Activated CD4-positive, alpha-beta T cell treated with anti-CD3 and anti-CD28 coated beads, Interleukin-2, amount 10 ng/mL, durations not matched to agents 7 days and 5 days (primary cell): ENCODE measurements at places on chromosomes 7 and 10.

DNA sequence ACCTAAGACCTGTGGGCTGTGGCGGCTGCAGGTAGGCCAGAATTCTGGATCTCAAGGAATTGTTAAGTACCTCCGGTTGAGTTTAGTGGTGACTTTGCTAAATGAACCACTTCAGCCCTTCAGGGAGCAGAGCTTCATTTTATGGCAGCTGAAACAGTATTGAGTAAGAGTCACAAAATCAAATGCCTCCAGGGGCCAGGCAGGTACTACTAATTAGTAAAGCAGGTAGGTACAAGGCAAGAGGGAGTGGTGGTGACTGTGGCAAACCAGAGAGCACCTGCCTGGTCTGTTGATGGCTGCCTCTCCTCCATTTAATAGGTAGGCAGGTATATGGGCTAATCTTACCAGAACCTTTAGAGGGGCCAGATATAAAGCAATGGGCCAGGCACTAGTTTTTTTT, 118.8 kb downstream of the EMX2 start:
- H3K36me3 ChIP-seq: no peaks in the 10 kb centered on the region
- peaks cover 8% of the 10 kb centered on the region for H3K4me1 ChIP-seq
- no peak overlapping the region for H3K4me3 ChIP-seq
- H3K27ac ChIP-seq: no peak overlapping the region

DNA sequence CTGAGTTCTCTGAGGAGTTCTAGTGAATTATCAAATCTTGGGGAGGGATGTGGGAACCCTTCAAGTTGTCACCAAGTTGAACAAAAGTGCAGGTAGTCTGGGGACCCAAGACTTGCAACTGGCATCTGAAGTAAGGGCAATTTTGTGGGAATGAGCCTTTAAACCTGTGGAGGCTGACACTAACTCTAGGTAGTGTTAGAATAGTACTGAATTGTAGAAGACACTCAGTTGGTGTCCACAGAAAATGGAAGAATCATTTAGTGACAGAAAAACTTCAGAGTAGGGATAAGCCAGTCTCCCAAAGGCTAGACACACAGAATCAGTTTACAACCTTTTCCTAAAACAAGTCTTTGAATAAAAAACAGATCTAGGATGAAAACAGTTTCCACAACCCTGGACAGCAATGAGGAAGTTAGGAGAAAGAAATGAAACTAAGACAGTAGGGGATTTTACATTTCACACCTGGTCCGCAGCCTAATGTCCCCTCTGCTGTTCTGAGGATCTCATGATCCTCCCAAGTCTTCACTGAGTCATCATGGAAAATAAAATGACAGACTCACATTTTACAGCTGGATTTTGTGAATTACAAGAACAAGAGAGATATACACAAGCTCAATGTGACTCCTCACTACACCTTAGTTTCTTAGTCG, 23.0 kb upstream of the ING3 start:
- no peak overlapping the region for H3K4me3 ChIP-seq
- H3K36me3 ChIP-seq: no peaks in the 10 kb centered on the region
- H3K27me3 ChIP-seq: peaks cover 9% of the 10 kb centered on the region
- H3K4me1 ChIP-seq: no peaks in the 10 kb centered on the region
- DNase-seq: no peak

- no peaks in the 10 kb centered on the region for H3K27me3 ChIP-seq
- peaks cover 7% of the 10 kb centered on the region for H3K4me1 ChIP-seq
- DNase-seq: no peak
- H3K36me3 ChIP-seq: peaks cover 75% of the 10 kb centered on the region
- H3K4me3 ChIP-seq: no peak overlapping the region
These were observed 43.1 kb downstream of the CARD11 start for GRCh38 chr7:3000566-3000965.

DNA sequence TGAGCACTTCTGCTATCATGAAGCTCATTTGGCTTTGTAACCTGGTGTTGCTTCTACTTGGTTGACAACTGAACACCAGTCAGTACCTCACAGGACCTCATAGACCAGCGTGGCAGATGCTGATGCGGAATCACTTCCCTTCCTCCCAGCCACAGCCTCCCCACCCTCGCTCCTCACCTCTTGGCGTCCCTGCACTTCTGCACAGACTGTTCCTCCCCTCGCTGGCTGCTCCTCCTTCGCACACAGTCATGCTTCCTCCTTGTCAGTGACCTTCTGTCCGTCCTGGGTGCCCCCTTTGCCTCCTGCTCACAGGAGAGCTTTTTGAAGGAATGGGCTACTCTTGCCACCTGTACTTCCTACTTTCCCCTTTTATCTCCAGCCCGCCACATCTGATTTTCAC, 61.4 kb upstream of the CTBP2 start:
- no peaks in the 10 kb centered on the region for H3K4me1 ChIP-seq
- H3K27me3 ChIP-seq: no peaks in the 10 kb centered on the region
- no peaks in the 10 kb centered on the region for H3K36me3 ChIP-seq

DNA sequence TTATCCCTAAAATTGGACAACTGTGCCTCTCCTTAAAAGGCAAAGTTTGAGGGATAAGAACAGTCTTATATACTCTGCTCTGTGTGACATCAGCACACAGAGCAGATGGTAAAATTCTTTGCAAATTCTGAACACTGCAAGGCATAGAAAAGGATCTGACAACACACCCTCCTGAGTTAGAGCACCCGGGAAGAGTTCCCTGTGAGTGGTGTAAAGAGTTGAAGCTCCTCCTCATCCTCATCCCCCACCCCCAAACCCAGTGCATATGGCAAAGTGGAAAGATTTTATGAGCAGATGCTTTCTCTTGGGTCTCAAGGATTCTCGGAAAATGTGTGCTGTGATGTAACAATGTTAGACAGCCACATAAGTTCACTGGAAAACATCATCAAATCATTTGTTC, 40.0 kb upstream of the DGKI start:
- no peak overlapping the region for H3K4me3 ChIP-seq
- peaks cover 21% of the 10 kb centered on the region for H3K36me3 ChIP-seq
- peaks cover 6% of the 10 kb centered on the region for H3K4me1 ChIP-seq
- H3K27me3 ChIP-seq: no peaks in the 10 kb centered on the region
- H3K27ac ChIP-seq: no peak overlapping the region
- no peak for DNase-seq

- no peak overlapping the region for H3K4me3 ChIP-seq
- no peaks in the 10 kb centered on the region for H3K4me1 ChIP-seq
- no peak for DNase-seq
- H3K27ac ChIP-seq: no peak overlapping the region
- no peaks in the 10 kb centered on the region for H3K36me3 ChIP-seq
These were observed 43.5 kb upstream of the CACUL1 start for GRCh38 chr10:118798231-118798662.

GRCh38 chr10:96047004-96047649, 3.7 kb downstream of the CCNJ start:
- H3K36me3 ChIP-seq: peaks cover 46% of the 10 kb centered on the region
- H3K4me3 ChIP-seq: no peak overlapping the region
- H3K4me1 ChIP-seq: peaks cover 52% of the 10 kb centered on the region
- DNase-seq: no peak
- H3K27ac ChIP-seq: no peak overlapping the region

DNA sequence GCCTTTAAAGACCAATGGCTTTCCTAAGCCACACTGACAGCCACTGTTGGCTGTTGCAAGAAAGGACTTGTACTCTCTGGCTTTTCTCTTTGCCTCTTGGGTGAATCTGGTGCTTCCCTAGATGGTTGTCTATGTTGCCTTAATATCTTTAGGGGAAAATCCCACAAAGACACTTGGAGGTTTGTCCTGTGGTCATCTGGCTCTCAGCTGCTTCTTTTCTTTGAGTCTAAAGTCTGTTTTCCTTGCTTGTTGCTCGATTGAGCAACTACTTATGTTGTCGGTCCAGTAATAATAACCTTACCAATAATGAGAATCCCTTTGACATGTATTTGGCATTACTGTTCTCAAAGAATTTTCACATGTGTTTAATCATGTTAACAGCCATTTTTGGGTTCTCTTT, 537.6 kb downstream of the LRMDA start:
- no peak for DNase-seq
- H3K27me3 ChIP-seq: no peaks in the 10 kb centered on the region
- no peak overlapping the region for H3K27ac ChIP-seq
- H3K36me3 ChIP-seq: no peaks in the 10 kb centered on the region
- no peak overlapping the region for H3K4me3 ChIP-seq

DNA sequence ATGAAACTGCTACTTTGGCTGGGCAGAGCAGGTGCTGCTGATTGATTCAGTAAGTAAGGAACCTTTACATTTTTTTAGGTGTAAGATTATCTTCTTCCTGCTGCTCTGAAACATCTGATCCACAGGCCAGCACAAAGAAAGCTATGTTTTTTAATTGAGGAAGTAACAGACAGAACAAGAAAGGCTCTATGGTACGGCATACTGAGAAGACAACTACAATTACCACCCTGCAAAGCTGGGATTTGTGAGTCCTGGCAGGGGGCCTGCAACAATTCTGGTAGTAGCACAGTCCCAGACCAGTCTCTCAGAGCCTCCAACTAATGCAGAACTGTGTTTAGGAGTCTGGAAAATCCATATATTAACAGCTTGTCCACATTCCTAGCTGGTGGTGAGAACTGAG, 103.0 kb upstream of the LRRTM3 start:
- H3K36me3 ChIP-seq: no peaks in the 10 kb centered on the region
- H3K4me3 ChIP-seq: no peak overlapping the region
- H3K27me3 ChIP-seq: no peaks in the 10 kb centered on the region
- no peak overlapping the region for H3K27ac ChIP-seq

- H3K4me3 ChIP-seq: no peak overlapping the region
- no peaks in the 10 kb centered on the region for H3K4me1 ChIP-seq
- no peak overlapping the region for H3K27ac ChIP-seq
- no peak for DNase-seq
- H3K27me3 ChIP-seq: no peaks in the 10 kb centered on the region
These were observed 696.7 kb upstream of the CELF2 start for GRCh38 chr10:10320956-10321355.

- peaks cover 10% of the 10 kb centered on the region for H3K27me3 ChIP-seq
- no peak for DNase-seq
- no peak overlapping the region for H3K4me3 ChIP-seq
- no peak overlapping the region for H3K27ac ChIP-seq
- no peaks in the 10 kb centered on the region for H3K4me1 ChIP-seq
These were observed 19.5 kb upstream of the DLG5 start for GRCh38 chr10:77946084-77946483.

DNA sequence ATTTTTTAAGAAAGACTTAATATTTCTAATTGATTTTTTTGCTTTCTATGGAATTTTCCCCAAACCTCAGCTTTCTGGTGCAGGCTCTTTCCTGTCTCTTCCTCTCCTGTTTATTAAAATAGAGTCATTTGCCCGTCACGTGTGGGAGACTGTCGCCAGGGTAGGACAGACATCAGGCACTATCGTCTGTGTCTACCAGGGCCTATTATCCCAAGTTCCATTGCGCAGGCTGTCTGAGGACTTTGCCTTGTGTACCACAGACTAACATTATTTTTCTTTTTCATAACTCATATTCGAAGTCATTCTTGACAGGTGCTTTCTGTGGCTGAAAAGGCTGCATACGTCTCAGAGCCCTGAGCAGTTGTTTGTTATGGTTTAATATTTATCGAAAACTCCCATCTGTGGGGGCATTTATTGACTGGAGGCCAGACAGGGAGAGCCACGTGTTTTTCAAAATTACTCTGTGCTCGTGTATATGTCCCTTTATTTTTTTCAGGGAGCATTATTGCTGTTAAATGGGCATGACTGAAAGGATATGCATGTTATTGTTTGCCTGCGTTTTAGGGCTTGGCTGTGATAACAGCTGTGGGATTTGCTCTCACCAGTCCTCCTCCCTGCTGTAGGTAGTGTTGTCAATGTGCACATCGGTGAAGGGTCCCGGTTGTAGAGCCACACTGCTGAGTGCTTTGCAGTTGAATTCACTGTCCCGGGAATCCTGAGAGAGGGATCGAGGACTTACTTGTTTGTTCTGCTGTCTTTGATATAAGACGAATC, 89.8 kb downstream of the CAMK1D start:
- no peak overlapping the region for H3K4me3 ChIP-seq
- no peak overlapping the region for H3K27ac ChIP-seq
- peaks cover 8% of the 10 kb centered on the region for H3K36me3 ChIP-seq
- no peaks in the 10 kb centered on the region for H3K27me3 ChIP-seq
- no peak for DNase-seq
- H3K4me1 ChIP-seq: no peaks in the 10 kb centered on the region

DNA sequence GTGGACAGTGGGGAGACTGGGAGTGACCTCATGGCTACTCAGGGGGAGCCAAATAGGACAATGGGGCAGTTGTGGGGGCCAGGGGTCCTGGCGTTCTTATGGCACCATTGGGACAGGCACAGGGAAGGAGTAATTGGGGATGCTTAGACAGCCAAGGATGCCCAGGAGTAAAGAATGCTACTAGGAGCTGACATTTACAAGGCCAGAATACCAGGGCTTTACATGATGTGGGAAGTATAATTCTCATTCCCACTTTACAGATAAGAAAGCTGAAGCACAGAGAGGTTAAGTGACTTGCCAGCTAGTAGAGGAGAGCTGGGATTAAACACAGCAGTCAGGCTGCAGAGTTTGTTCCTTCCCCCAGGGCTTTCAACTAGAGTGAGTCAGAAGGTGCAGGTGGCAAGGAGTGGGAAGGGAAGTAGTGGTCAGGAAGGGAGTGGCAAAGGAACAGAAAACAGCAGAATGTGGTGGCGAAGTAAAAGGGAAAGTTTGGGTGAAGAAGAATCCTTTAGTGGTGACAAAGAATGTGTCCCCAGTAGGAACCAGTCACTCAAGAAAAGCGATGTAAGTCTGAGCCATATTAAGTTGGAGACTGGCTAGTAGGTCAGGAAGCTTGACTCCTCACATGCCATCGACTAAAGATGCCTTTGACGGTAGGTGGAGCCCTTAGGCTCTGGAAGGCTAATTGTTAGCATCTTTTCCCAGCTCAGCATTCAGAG, 32.8 kb downstream of the CPVL start:
- no peak overlapping the region for H3K27ac ChIP-seq
- DNase-seq: peak; percentile 13
- peaks cover 14% of the 10 kb centered on the region for H3K4me1 ChIP-seq
- peak overlapping the region; percentile 9 for H3K4me3 ChIP-seq
- no peaks in the 10 kb centered on the region for H3K36me3 ChIP-seq

DNA sequence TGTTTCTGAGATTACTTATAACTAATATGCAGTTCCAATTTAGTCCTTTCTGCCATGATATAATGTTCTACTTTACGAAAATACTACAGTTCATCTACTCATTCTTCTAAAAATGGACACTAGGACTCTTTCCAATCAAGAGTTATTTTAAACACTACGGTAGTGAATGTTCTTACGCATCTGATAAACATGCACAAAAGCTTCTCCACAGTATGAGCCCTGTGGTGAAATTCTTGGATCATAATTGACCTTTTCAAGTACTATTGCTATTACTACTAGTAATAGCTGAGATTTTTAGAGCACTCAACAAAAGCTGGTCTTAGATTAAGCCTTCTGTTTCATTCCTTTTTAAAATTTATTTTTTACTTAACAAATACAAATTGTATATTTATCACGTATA, 106.4 kb downstream of the CH25H start:
- no peaks in the 10 kb centered on the region for H3K36me3 ChIP-seq
- no peak overlapping the region for H3K27ac ChIP-seq
- DNase-seq: no peak
- peaks cover 1% of the 10 kb centered on the region for H3K27me3 ChIP-seq
- no peak overlapping the region for H3K4me3 ChIP-seq

DNA sequence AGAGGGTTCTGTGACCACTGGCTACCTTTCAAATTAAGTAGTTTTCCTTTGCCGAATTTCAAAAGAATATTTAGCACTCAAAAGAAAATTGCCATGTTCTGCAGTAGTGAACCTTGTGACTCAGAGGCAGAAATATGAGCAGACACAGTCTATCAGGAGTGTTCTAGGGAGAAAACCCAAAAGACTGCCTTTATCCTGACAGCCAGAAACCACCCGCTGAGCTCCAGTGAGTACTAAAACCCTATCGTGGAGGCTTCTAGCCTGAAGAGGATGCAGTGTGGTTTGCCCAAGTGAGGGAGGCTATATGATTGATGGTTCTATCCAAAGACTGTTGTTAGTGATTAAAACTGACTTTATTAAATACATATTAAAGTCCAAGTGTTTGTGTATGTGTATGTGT, 21.9 kb downstream of the CHRM2 start:
- H3K27ac ChIP-seq: no peak overlapping the region
- no peak overlapping the region for H3K4me3 ChIP-seq
- H3K36me3 ChIP-seq: no peaks in the 10 kb centered on the region
- no peaks in the 10 kb centered on the region for H3K27me3 ChIP-seq
